ENCODE measurements at places on chromosomes 2 and 18. TPM values are rescaled to one million over a fixed set of nuclear protein-coding genes. Genes with fewer than 3 reads are reported as not detected.

The VWA3B gene
- total RNA-seq: not detected

The CDK15 gene
- total RNA-seq: not detected

The MEIS1 gene
- total RNA-seq: not detected

The SH2D6 gene
- total RNA-seq: 1.3 TPM

The ALPP gene
- total RNA-seq: 0.19 TPM

The LCT gene
- total RNA-seq: 1.0 TPM

The AQP4 gene
- not detected for total RNA-seq

The MYL12B gene
- 206 TPM for total RNA-seq

The KCNK3 gene
- total RNA-seq: not detected

The KIF3C gene
- 3.0 TPM for total RNA-seq

The CDCA7 gene
- total RNA-seq: 15.4 TPM

The SCYGR4 gene
- not detected for total RNA-seq

The EPAS1 gene
- 53.7 TPM for total RNA-seq

The RPRM gene
- total RNA-seq: not detected

The MAP3K19 gene
- total RNA-seq: not detected

The SCYGR1 gene
- not detected for total RNA-seq

The TMEM18 gene
- 36.6 TPM for total RNA-seq

The TM4SF20 gene
- total RNA-seq: not detected

The TANC1 gene
- 1.7 TPM for total RNA-seq

The RFX8 gene
- total RNA-seq: 0.48 TPM

All from activated T-helper 17 cell treated with anti-CD3 and anti-CD28 coated beads, Interleukin-2, amount 50 U/mL, for 72 hours (primary cell).